ENCODE measurements at places on chromosomes 5 and 9.

- DNase-seq = no peak
These were observed 31.6 kb upstream of the ZDHHC11B start for GRCh38 chr5:816176-816575.

- no peak for DNase-seq
These were observed 52.6 kb upstream of the CXCL14 start for GRCh38 chr5:135631391-135631790.

DNA sequence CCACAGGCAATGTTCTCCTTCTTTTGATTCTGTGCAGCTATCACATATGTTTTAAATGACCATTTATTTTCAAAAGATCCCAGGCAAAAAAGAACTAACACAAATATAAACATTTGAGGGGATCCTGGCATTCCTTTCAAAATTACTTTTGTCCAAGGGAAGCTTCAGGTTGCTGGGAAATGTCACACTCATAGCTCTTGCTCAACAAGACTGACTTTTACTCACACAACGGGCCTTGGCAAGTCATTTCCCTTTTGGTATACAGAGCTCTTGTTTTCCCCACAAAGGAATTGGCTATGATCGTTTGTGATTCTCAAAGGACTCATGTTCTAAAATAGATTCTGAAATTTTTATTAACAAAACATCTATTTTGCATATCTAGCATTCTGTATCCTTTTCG, 4.5 kb upstream of the PALM2AKAP2 start:
- DNase-seq = no peak

GRCh38 chr5:134738963-134739661, 764 bp downstream of the CAMLG start:
- no peak for DNase-seq

- no peak for DNase-seq
These were observed 143.2 kb downstream of the RMI1 start for GRCh38 chr9:84123648-84124406.

DNA sequence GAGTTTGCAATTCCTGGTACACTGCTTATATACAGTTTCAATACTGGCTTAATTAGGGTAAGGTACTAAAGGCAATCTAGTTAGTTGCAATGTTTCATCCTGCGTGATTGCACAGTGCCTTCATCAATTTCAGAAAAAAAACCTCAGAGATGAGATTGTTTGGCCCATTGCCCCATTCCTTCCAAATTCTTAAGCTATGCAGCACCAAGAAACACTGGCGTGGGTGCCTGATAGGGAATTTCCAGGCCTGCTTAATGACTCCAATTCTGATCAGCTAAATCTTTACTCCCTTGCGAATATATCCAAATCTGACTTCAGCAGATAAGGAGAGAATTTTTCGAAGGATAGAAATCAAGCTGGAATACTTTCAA, 35.9 kb upstream of the GAS1 start:
- no peak for DNase-seq

GRCh38 chr5:76082772-76083554, at the start of gene SV2C:
SV2C (plus strand) TSS chr5:76083383; CDS start chr5:76131751, 48,368 bp downstream.
- DNase-seq = no peak

- DNase-seq = no peak
These were observed 205.6 kb downstream of the DENND1A start for GRCh38 chr9:123724211-123724796.

DNA sequence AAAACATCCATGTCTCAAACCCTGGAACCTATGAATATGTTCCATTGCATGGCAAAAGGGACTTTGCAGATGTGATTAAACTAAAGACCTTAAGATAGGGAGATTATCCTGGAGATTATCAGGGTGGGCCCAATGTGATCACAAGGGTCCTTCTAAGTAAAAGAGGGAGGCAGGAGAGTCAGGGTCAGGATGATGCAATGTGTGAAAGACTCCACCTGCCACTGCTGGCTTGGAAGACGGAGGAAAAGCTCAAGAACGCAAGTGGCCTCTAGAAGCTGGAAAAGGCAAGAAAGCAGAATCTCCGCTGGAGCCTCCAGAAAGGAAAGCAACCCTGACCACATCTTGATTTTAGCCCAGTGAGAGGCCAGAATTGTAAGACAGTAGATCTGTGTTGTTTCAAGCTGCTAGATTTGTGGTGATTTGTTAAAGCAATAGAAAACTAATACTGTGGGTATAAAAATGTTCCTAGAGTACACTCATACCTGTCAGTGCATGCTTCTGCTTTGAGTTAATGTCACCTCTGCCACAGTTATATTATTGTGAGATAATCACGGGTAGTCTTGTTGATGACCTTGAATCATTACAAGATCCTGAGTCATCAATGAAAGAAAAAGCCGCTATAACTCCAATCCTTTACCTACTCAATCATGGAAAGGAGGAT, 93.5 kb upstream of the TNPO1 start:
- DNase-seq = no peak

- no peak for DNase-seq
These were observed 339.5 kb upstream of the RFX3 start for GRCh38 chr9:3865141-3865772.

DNA sequence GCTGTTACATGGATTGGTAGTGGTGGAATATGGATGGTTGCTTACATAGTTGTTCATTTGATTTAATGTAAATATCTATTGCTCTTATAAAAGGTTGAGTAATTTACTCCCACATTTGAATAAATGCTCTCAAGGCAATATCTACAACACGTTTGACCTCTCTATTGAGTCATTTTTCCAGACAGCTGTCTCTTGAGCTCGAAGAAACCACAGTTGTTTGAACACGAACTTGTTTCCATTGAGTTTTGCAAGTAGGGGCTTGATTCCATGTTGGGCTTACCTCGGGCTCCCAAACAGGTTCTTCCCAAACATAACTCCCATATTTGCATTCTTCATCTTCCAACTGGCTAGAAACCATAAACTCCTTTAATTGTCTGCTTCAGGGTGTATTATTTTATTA, 115.0 kb upstream of the HMHB1 start:
- DNase-seq = no peak

- DNase-seq = no peak
These were observed 169.4 kb upstream of the TMEM161B start for GRCh38 chr5:88438006-88438405.

GRCh38 chr9:3151672-3152576, 308.0 kb upstream of the PUM3 start:
- no peak for DNase-seq

GRCh38 chr5:159440968-159441367, 110.7 kb upstream of the IL12B start:
- no peak for DNase-seq

GRCh38 chr5:135264451-135265440, 134.3 kb downstream of the MACROH2A1 start:
- no peak for DNase-seq

GRCh38 chr5:34552686-34553085, 103.4 kb upstream of the RAI14 start:
- no peak for DNase-seq

GRCh38 chr9:129146441-129146941, 31.6 kb downstream of the IER5L start:
- DNase-seq = no peak

DNA sequence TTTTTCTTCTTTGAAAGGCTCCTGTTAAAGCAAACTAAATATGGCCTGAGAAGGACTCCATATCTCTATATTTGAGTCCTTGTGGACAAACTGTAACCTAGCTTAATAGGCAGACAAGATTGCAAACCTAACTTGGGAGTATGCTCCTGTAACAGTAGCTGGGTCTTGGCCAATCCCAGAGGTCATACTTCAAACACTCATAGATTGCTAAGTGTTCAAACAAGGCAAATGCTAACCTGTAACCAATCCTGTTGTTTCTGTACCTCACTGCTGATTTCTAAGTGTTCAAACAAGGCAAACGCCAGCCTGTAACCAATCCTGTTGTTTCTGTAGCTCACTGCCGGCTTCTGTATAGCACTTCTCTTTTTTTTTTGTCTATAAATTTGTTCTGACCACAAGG, 50.6 kb upstream of the CLK4 start:
- no peak for DNase-seq

DNA sequence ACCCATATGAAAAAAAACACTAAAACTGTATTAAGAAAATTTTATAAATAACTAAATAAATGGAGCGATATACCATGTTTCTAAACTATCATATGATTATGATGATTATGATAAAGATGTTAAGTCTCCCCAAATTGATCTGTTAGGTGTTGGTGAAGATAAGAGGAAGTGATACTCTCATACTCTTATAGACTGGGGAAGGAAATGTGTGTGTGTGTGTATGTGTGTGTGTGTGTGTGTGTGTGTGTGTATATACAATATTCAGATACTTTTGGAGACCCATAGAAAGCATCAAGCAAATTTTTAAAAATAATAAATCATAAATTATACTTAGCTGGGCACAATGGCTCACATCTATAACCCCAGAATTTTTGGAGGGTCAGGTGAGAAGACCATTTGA, 62.9 kb downstream of the TMEM232 start:
- no peak for DNase-seq

DNA sequence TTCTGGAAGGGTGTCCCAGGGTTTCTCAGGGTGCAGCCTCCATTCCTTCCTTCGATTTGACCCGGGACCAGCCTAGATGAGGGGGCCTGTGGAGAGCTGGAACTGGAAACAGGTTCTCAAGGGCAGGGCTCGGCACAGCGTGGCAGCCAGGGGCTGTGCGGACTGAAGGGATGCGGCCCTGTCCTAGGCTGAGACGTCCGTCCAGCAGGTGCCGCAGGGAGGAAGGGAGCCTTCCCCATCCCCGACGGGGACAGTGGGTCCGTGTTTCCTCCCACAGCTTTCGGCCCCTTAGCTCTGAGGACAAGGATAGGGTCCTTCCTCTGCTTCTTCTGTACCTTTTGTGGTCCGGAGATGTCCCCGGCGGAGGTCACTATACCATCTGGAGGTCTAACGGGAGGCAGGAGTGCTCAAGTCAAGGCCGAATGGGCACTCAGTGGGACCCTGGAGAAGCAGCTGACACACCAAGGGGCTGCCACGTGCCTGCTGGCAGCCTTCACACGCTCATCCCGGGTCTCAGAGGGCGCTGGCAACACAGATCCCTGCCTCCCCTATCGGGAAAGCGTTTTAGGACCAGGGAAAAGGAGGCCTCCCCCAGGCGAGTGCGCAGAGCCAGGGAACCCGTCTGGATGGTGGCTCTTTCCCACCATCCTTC, 49.9 kb downstream of the USP20 start:
- no peak for DNase-seq

- no peak for DNase-seq
These were observed 2403.7 kb upstream of the C9orf72 start for GRCh38 chr9:29976981-29977380.

DNA sequence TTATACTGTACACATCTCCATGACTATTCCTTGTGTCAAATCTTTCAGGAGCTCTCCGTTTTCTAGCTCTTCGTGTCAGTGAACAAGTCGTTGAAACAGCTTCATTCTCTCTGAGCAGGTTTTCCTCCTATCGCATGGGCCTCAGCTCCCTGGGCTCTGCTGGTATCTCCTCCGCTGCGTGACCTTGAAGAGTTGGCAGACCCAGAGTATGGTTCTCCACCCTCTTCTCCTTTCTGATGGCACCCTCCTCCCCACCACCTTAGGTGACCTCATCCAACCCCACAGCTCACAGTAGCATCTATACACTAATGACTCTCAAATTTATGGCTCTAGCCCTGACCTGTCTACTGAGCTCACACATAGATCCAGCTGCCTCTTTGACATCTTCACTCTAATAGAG, 36.0 kb upstream of the PDE8B start:
- DNase-seq = no peak

DNA sequence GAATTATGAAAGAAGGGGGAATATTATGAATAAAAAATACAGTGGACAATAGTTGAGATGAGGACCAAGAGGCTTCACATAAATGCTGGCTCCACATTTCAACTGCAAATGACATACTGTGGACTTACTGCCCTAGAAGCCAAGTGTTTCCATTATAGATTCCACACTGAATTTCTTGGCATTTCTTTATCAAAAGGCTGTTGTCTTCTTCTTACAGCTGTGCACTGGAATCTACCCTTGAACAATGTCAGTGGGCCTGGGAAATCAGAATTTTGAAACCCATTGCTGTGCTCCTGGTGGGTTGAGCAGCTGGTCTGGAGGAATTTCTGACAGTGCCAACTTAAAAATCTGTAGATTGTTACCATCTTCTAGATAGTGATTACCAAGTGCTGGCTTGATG, 49.9 kb downstream of the TNC start:
- DNase-seq = no peak

DNA sequence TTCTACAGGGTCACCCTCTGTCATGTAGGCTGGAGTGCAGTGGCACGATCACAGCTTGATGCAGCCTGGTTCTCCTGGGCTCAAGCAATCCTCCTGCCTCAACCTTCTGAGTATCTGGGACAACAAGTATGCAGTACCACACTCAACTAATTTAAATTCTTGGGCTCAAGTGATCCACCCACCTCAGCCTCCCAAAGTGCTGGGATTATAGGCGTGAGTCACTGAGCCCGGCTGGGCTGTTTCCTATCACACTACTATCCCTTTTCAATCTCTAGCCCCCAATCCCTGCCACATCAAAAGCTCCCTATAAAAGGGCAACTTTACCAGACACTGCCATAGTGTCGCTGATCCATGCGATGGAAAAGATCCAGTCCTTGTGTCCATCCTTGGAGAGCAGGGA, 20.4 kb downstream of the DCAF12 start:
- no peak for DNase-seq

- no peak for DNase-seq
These were observed 2.0 kb upstream of the CDC14B start for GRCh38 chr9:96621618-96622017.
